CD4-positive, alpha-beta T cell (primary cell): ENCODE measurements at places on chromosomes 5 and 9. TPM values are rescaled to one million over a fixed set of nuclear protein-coding genes. Genes with fewer than 3 reads are reported as not detected.

- no peak for DNase-seq
These were observed 249.6 kb downstream of the AOPEP start for GRCh38 chr9:94976077-94976476.

- no peak for DNase-seq
These were observed 8.1 kb downstream of the CATSPER3 start for GRCh38 chr5:134975843-134976242.

DNA sequence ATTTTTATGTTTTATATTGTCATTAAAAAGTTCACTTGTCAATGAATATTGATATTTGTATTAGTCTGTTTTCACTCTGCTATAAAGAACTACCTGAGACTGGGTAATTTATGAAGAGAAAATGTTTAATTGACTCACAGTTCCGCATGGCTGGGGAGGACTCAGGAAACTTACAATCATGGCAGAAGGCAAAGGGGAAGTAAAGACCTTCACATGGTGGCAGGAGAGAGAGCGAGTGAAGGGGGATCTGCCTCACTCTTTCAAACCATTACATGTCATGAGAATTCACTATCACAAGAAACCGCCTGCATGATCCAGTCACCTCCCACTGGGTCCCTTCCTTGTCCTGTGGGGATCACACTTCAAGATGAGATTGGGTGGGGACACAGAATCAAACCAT lies 27.4 kb downstream of the SRD5A1 start:
- DNase-seq: no peak

GRCh38 chr5:10539687-10539998 lies 24.2 kb upstream of the ANKRD33B start:
- no peak for DNase-seq

DNA sequence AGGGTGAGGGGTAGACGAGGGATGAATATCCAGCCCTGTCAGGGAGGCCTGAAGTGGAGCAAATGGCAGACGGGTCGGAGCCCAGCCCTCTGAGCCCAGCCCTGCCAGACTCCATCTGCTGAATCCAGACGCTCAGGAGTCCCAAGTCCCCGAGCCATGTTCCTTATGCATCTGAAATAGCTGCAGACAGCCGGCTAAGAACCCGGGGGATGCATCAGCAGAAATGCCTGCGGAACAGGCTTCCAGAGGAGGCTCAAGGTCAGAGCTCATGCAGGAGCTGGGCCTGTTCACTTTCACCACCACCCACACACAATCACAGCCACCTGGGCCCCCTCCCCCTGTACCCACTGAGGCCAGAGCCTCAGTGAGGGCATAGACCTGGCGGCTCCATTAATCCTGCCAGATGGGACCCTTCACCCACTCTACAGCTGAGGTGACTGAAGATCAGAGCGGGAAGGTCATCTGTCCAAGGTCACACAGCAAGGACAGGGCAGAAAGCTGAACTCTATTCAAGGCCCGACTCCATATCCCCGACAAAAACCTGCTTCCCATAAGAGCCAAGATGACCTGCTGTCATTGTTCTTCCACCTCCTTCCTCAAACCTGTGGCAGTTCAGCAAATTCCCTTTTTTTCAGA lies 24.4 kb upstream of the AKNA start:
- no peak for DNase-seq

DNA sequence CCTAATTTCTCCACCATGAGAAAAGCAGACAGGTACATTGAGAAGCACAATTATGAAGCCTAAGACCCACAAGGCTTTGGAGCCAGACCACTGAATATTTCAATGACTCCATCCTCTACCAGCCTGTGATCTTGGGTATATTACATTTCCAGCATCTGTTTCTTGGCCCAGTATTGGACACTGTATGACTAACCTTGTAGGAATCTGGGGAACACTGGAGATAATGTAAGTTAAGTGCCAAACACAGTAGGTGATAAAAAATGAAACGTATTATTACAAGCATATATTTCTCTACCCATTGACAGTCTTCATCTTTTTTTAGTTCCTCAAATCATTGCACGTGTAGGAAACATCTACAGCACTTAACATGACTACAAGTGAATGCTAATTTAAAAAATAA lies 28.6 kb upstream of the FEM1C start:
- DNase-seq: no peak

The C5orf58 gene
- not detected for total RNA-seq
